ENCODE measurements at places on chromosomes 5 and 9.

- DNase-seq = peak; percentile 24
Measured at GRCh38 chr9:27033815-27034403, 28.4 kb upstream of the LRRC19 start.

DNA sequence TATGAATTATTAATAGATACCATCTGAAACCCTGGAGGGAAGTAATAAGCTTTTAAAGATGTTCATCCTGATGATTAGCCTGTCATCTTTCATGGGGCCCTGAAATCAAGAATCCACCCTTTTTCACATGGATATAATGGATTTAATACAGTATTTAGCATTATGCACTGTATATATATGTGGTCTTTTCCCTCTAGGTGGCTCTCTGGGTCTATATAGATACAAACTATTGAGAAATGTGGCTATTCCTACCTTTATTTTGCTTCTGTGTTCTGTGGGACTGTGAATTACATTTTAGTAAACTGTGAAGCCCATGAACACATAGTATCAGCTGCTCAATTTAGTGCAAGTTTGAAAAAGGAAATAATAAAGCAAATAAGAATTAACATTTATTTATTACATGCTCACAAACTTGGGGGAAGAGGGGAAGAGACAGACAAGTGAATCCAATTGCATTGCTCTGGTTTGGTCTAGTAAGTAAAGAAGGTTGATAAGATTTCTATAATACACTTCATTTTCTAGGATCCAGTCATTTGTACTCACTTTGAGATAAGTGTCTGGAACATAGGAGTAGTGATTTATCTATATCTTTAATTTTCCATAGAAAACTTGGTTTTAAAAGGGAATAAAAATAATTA lies 112.2 kb downstream of the SCAMP1 start:
- no peak for DNase-seq

GRCh38 chr5:62717301-62717933 lies 138.8 kb downstream of the LRRC70 start:
- no peak for DNase-seq

DNA sequence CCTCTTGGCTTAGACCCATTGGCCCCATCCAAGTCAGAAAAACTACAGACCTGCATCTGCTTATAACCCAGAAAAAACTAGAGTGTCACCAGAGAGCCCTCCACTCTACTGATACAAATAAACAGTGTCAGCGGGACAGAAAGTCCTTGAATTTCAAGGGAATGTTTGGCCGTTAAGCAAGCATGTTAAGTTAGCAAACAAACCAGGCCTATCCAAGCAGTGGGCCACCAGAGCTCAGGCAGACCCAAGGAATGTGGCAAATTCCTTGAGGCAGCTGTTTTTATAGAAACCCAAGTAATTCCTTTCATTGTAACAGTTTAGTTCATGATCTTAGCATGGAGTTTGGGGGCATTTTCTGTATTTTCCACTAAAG lies 70.9 kb downstream of the PRLR start:
- no peak for DNase-seq

DNA sequence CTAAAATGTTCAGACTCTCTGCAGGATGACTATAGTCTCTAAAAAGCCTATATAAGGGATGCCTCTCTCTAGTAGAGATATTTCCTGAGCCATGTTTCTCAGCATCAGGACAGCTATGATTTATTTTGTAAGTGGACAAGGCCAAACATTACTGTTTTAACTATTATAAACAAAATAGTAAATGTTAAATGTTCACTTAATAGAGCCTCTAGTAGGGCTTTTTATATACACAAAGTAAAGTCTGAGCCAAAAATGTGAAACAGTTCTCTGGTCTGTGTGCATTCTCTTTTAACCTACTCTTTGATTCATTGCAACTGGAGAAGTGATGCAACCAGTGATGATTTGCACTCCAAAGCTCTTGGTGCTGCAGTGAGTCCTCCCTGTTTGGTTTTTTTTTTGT lies 220.5 kb downstream of the GDNF start:
- DNase-seq = no peak

GRCh38 chr9:14399756-14400657 lies 86.1 kb upstream of the NFIB start:
- DNase-seq = no peak

GRCh38 chr5:1019001-1019905 lies 10.7 kb downstream of the NKD2 start:
- DNase-seq = no peak

DNA sequence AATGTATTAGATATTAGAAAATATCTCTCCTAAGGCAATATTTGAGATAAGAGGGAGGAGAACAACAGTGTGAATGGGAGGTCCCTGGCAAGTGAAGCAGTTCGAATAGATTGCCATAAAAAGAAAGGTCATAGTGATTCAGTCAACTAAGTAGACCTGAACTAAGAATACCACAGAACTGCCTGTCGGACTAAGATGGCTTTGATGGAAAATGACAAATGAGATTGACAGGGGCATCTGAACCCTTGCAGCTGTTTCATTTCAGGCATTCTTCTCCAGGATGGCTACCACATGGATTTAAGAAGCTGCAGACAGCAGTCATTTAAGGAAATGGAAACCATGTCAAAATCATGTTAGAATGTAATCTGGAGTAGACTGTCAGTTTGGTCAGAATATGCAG lies 308.4 kb upstream of the MEF2C start:
- no peak for DNase-seq

DNA sequence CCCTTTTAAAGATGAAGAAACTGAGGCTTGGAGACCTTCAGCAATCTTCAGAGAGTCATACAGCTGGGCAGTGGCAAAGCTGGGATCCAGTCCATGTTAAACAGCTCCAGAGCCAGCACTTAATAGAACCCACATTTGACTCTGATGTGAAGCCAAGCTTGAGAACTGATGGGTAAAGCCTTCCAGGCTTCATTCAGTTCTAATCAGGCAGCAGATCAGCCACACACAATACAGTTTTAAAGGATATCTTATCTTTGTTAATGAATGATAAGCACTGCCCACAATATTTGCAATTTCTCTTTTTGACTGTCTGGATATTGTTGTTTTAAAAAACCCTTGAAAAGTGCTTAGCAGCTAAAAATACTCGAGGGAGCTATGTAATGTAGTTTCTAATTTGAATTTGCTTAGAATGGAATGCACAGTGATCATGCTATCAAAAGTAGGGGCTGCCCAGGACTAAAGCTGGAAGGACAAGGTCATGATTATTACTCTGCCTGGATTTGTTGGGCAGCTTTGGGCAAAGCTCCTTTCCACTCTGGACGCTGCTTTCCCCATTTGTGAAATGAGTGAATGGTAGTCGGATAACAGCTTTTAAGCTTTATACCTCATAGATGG lies 31.3 kb upstream of the HTR4 start:
- DNase-seq = no peak

DNA sequence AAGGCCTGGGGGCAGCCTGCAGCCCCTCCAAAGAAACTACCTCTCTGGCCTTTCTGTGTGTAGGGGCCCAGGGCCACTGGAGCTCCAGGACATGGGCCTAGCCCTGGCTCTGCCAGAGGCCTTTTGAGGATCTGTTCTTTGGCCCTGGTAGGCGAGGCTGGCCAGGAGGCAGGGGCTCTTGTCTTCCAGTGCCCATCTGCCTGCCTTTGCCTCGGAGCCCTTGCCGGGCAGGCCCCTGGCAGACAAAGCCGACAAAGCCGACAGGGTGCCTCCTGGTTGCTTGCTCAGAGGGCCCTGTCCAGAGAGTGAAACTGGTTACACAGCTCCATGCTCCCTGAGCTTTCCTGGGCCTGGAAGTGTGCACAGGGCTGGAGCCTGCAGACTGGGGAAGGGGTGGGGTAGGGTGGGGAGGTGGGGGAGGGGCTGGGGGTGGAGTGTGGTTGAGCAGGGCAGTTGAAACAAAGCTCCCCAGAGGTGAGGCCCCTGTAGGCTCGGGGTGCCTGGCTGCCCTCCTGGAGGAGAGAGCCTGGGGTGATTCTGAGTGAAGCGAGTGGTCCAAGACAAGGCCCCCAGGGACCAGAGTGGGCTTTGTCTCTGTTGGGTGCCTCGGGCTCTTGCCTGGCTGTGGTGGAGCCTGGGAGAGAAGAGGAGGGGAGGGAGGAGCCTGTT lies 29.3 kb downstream of the PTPA start:
- DNase-seq = no peak
